Forelimb muscle (tissue), 1 donor: ENCODE measurements at places on chromosomes 2 and 18. TPM values are rescaled to one million over a fixed set of nuclear protein-coding genes. Genes with fewer than 3 reads are reported as not detected.
A peak's percentile ranks its signal among the peaks of the same experiment; 100 is the strongest.

GRCh38 chr2:85794491-85795121 is 40.8 kb downstream of the ATOH8 start:
- DNase-seq: no peak

Gene DUSP2
- 3.6 TPM for polyA plus RNA-seq

Gene PRKAG3
- 32.9 TPM for polyA plus RNA-seq

Gene HRH4
- polyA plus RNA-seq: 0.08 TPM

- no peak for DNase-seq
Observed at GRCh38 chr2:177914247-177914646, 158.3 kb downstream of the PDE11A start.

Gene GPR17
- 2.4 TPM for polyA plus RNA-seq

DNA sequence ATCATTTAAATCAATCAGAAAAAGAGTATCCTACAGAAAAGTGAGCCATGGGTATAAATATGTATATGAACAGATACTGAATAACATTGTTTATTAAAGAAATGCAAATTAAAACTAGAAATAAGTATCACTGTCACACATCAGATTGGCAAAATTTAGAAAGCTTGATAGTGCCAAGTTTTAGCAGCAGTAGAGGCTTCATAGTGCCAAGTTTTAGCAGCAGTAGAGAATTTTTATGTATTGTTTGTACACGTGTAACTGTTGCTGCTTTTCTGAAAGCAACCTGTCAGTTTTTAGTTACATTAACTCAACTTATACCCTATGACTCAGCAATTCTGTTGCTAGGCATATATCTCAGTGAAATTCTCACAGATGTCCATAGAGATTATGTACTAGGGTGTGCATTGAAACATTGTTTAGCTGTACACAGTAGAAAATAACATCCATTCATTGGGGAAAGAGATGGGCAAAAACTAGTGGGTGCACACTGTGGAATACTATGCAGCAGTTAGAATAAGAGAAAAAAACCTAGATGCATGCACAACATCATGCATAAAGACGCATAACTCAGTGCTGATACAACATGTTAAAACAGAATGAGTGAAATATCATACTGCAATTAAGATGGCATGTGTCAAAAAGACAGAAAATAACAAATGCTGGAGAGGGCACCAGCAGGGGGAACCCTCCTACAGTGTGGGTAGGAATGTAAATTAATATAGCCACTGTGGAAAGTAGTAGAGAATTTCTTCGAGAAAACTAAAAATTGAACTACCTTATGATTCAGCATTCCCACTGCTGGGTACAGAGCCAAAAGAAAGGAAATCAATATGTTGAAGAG is 294.5 kb upstream of the NT5C1B start:
- DNase-seq: no peak

DNA sequence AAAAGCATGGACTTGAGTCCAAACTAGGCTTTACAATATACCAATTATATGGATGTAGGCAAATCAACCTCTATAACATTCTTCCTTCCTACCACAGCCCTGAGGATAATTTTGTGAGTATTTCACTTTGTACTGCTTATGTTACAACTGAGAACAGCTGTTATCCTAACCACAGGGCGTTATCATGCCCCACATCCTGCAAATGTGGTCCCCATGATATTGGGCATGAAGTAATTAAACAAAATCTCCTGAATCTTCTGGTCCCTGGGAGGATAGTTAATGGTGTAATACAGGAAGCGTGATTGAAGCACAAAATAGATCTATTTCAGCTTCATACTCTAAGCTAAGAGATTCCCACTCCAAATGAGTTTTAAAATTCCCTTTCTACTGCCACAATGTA is 223.6 kb downstream of the CDH20 start:
- no peak for DNase-seq

DNA sequence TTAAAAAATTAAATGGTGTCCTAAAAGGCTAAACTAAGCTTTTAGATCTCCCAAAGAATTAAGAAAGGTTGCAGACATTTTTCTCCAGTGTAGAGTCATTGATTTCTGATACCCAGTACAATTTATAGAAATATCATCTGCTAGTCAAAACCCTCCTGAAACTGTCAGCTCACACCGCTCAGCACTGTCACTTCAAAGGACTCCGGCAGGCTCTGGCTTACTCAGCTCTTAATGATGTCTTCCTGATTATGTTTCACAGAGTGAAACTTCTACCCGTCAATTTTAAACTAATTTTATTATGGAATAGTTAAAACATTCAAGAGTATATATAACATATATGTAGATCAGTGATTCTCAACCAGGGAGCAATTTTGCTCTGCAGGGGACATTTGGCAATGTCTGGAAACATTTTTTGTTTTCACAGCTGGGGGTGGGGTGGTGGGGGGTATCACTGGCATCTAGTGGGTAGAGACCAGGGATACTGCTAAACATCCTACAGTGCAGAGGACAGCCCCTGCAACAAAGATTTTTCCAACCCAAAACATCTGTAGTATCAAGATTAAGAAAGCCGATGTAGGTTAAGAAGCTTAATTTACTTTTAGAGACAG is 31.6 kb downstream of the CDK15 start:
- DNase-seq: no peak

DNA sequence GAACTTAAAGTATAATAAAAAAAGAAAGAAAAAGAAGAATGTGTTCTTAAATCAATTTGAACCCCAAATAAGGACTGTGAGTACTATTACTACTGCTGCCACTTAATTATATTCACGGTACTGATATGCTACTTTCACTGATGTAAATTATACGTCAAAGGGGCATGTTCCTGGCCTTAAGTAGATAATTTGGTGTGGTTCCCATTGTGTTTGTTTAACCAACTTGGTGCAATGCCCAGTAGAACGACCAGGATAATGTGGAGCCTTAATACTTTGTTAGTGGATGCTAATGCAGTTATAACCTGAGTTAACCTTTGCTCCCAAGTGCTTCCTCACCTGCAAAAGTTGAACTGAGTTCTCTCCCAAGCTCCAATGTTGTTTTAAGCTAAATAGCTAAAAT is 142.0 kb downstream of the NR4A2 start:
- DNase-seq: no peak

DNA sequence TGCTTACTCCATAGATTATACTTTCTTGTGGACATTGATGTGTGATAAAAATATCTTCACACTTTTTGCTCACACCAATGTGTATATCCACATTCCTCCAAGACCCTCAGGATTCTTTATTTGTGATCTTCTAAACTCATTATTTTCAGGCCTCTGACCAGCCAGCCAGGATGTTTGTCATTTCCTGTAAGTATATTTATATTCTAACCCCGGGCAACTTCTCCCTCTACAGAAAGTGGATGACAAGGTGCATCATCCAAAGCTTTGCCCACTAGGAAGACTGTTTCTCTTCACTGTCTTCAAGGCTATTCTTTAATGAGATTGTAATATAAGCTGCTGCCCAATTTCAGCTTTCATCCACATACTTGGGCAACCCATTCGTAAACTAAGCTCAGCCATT is 3.6 kb upstream of the CWC22 start:
- no peak for DNase-seq

DNA sequence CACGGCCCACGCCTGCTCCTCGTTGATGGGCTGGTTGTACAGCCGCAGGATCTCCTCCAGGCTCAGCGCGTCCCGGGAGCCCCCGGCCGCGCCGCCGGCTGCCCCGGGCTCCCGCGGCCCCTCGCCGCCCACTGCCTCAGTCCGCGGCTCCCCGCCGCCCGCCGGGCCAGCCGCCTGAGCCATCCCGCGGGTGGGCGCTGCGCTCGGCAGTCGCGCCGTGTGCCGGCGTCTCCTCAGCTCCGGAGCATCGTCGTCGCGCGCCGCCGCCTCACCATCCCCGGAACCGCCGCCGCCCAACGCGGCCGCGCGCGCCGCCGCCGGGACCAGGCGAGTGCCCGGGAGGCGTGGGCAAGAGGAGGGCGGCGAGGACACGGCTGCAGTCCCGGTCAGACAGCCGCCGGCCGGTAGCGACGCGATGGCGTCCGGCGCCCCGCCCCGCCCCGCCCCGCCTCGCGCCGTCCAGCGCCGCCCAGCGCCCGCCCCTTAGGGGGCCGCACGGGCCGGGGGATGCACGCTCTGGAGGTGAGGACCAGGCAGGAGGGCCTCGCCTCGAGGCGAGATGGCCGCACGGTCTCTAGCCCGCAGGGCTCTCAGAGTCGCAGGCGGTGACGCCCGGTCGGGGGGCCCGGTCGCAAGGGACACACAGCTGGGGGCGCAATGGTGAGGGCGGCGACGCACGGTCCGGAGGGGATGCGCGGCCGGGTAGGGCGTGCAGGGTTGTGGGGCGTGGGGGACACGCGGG is at the start of gene SPIRE1:
Gene SPIRE1 (minus strand): TSS at position 424 of the 742 bp plus-strand sequence. CDS start 241 bp downstream, at position 183.
- DNase-seq: no peak

DNA sequence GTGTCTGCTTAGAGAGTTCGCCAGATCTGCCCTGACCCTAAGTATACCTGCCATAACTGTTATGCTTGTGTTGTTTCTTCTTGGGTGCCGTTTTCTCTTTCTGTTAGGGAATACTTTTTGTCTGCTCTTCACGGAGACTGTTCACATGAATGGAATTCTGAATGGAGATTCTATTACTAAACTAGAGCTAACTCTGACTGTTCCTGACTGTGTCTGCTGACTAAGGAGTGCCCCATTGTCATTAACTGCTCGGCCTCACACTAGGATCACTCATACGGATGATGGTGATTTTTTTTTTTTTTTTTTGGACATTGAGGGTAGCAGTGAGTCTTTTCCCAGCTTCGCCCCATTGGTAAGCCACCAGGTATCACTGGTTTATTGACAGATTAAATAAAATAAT is 104.8 kb upstream of the SLC8A1 start:
- DNase-seq: no peak

- DNase-seq: peak; percentile 86
Observed at GRCh38 chr2:3334392-3335345, 42.9 kb downstream of the EIPR1 start.

GRCh38 chr18:27685807-27686412 is 491.0 kb downstream of the CDH2 start:
- no peak for DNase-seq

- DNase-seq: no peak
Observed at GRCh38 chr2:171247741-171248662, 87.3 kb upstream of the TLK1 start.

GRCh38 chr2:46252891-46253659 is 44.1 kb upstream of the EPAS1 start:
- DNase-seq: no peak

Gene B3GNT7
- 0.48 TPM for polyA plus RNA-seq

- DNase-seq: no peak
Observed at GRCh38 chr2:6043238-6043637, 351.1 kb downstream of the SOX11 start.

DNA sequence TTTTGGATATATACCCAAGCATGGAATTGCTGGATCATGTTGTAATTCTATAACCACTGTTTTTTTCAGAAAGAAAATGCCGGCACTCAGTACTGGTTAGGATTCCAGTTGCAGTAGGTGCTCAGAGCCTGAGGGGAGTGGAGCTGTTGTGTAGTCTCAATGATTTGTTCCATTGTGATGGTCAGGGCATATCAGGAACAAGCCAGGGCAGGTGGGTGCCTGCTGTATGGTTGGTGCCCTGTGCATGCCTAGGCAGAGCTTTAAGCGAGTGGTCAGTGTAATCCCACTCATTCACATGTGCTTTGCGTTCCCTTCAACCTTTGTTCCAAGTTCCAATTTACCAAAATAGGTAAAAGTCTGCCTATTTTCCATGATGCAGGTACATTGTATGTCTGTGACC is 100.9 kb downstream of the FHOD3 start:
- no peak for DNase-seq

DNA sequence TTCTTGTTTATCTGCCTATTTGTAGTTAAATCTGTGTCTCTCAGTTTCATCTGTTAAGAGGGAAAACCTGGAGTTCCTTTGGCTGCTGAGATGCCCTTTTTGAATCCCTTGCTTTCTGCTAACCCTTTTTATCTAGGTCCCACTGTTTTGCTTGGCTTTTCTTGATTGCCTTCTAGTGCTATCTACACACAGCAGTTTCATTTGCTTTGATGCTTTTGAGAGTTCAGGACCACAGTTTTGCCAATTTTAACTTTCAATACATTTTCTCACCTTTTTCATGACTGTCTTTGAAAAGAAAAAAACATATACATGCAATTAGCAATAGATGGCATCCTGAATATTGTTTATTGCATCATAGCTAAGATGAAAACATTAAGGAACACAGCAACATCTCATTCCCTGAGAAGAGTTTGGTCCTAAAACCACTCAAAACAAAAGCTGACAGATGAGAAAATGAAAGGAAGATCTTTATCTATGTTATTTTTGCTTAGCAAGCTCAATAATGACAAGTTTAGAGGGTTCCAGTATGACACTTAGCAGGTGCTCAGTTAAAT is 241.4 kb upstream of the MEX3C start:
- DNase-seq: no peak

- DNase-seq: no peak
Observed at GRCh38 chr18:8379187-8379941, 229.9 kb upstream of the RAB12 start.

GRCh38 chr2:51990684-51991083 is 958.8 kb upstream of the NRXN1 start:
- no peak for DNase-seq

Gene CDCA7
- polyA plus RNA-seq: 12.1 TPM

DNA sequence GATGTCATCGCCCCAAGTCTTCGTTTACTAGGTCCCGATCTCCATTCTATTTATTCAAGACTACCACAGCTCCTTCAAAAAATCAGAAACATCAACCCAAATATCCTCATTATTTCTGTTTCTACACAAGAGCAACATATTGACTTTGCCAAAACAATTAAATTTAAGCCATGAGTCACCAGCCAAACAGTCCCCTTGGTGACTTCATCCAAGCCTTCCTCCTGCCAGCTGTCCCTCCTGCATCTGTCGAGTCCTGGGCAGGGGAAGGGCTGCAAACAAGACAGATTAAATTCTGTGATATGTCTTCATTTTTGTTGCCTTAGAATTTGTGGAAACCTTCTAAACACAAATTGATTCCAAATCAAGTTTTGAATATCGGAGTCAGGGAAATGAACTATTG is 110.3 kb downstream of the SP3 start:
- DNase-seq: no peak

DNA sequence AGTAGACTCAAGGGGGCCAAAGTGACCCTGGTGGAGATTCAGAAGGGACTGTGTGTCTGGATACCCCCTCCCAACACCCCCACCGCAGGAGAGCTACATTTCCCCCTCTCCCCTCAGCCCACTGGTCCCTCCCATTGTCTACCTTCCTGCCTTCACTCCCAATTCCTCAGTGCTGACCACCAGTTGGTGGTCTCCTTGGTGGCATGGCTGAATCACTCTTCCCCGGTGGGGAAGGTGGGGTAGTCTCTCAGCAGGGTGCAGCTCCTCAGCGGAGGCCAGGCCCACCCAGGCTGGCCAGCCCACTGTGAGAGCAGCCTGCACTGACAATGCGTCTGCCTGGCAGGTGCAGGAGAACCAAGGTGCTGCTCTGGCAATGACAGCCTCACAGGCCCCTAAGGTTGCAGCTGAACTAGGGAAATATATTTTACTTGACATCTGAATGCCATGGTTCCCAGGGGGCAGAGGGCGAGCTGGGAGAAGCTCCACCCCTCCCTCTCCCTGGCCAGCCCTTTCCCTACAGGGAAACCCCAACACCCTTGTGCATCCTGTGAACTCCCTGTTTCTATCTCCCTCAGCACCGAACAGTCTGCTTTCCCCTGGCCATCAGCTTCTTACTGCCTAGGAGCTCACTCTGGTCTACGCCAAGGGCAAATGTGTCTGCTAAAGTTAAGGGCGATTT is 62.6 kb upstream of the PAX8 start:
- no peak for DNase-seq

GRCh38 chr2:126657148-126657635 is 1.2 kb downstream of the GYPC start:
- no peak for DNase-seq

- DNase-seq: no peak
Observed at GRCh38 chr2:111046670-111047069, 74.0 kb upstream of the BCL2L11 start.

GRCh38 chr18:43934322-43934721 is 657.0 kb upstream of the SYT4 start:
- no peak for DNase-seq

GRCh38 chr2:85611217-85611704 is 605 bp downstream of the C2orf68 start:
- DNase-seq: no peak
